ENCODE measurements at places on chromosomes 6 and 20.
A peak's percentile ranks its signal among the peaks of the same experiment; 100 is the strongest.

DNA sequence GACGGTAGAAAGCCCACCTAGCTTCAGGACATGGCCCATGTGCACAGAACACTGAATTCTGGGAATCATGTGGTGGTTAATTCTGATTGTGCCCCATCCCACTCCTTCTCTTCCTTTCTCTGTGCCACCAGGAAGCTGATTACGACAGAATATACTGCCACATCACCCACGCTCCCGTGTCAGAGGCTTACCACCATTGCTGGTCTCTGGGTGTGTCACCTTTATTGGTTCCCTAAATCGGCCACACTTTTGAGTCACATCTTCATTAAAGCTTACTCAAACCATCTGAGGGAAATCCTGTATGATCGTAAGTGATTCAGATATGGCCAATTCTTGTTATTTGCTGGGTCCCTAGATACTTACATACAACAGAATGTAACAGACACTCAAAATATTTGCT is 3.1 kb downstream of the TRMT6 start:
- no peak for DNase-seq

GRCh38 chr20:6165346-6165745 is 42.5 kb upstream of the FERMT1 start:
- DNase-seq = no peak

DNA sequence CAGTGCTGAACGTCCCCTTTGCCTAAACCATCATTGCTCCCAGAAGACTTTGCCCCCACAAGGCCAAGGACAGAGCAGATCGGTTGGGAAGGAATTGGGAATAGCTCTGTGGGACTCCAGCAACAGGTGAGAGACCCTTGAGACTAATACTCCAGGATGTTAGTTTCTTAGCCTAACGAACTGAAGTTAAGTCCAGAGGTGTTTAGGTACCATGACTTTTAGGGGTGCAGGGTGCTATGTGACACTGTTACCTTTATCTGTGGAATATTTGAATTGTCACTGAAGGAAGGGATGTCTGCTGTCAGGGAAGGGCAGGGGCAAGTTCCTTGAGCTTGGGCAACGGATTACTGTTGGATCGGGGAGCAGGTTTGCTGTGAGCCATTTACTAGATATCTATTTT is 1.9 kb downstream of the BLCAP start:
- DNase-seq = no peak

- no peak for DNase-seq
Observed at GRCh38 chr6:166932616-166933015, 23.7 kb downstream of the RNASET2 start.

GRCh38 chr6:90397929-90398674 is 101.5 kb upstream of the BACH2 start:
- peak; percentile 15 for DNase-seq

DNA sequence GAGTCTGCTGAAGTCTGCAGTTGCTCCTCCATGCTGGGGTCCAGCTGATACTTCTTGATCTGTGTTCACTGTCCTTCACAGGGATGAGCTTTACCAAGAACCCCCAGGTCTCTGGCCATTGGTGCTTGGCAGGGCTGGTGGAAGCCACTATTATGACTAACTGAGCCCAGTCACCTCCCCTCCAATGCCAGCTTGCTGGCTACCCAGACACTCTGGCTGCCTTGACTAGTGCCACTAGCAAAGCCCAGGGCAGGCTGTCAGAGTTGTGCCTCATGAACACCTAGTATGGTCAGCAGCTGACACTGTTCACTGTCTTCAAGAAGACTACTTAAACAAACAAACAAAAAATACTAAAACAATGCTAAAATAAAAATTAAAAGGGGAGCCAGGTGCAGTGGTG is 8.8 kb downstream of the ASIP start:
- DNase-seq = no peak

GRCh38 chr6:40953486-40953885 is 85.5 kb downstream of the UNC5CL start:
- DNase-seq = no peak

- no peak for DNase-seq
Observed at GRCh38 chr20:24765316-24766142, 183.5 kb upstream of the CST7 start.
